Endodermal cell (in vitro differentiated cells): ENCODE measurements at places on chromosomes 5 and 9. TPM values are rescaled to one million over a fixed set of nuclear protein-coding genes. Genes with fewer than 3 reads are reported as not detected.

GRCh38 chr5:97425511-97425910 lies 242.5 kb upstream of the RIOK2 start:
- DNase-seq = peak; percentile 74

Gene PCDHGB4
- 12.0 and 13.9 TPM in 2 replicates for total RNA-seq

Gene NPR3
- 0.57 to 3.7 TPM (median 0.82 TPM) in 3 replicates for total RNA-seq

Gene CNTRL
- total RNA-seq = 16.6 to 22.5 TPM (median 18.0 TPM) in 3 replicates

- peak; percentile 87 for DNase-seq
Observed at GRCh38 chr9:106859957-106860720, 2.8 kb upstream of the ZNF462 start.

DNA sequence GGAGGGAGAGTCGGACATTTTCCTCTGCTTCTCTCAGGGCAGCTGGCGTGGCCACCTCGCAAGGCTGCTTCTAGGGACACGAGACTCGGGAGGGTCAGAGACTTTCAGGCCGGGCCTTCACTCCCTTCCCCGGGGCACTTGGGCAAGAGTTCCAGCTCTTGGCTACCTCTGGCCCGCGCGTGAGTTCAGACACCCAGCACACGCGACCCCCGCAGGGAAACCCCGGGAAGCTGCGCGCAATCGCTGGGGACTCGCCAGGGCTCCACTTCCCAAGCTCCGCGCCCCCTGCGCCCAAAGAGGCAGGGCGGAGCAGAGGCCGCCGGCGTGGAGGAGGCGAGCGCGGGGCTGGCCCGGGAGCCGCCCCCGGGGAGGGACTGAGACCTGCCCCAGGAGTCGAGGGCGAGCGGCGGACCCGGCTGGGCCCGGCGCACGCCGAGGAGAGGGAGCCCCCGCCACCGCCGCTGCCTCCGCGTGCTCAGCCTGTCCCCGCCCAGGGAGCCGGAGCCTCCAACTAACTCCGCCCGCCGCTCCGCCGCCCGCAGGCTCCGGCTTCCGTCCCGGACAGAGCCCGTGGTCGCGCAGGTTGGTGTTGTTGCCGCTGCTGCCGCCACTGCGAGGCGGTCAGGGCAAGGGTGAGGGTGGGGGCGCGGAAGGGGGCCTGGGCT lies at the start of gene PAM:
PAM (plus strand) TSS at position 539 of the 665 bp plus-strand sequence. CDS start 110,891 bp downstream, outside the sequence.
- DNase-seq = peak; percentile 92

Gene AQP7
- 0.38 TPM in 1 of 3 replicates, not detected in the others for total RNA-seq

Gene PCDHA7
- total RNA-seq = 5.2 and 6.6 TPM in 2 replicates

- DNase-seq = no peak
Observed at GRCh38 chr5:160462167-160462566, 40.5 kb downstream of the PTTG1 start.

DNA sequence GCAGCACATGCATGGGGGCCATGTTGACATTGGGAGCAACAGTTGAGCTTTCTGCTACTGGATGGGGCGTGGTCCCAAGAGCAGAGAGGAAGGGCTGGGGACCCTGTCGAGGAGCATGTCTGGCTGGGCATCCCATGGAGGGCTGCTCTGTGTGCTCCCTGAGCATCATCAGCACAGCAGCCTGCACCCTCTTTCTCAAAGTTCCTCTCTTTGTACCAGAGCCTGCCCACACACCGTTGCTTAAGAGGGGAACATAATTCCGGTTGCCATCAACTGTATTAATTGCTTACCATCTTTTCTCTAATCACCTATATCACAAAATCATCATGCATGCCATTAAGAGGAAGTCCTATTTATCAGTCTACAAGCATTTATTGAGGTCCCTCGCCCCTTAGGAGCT lies 55.2 kb upstream of the DIRAS2 start:
- DNase-seq = no peak
